ENCODE measurements at places on chromosomes 11 and 22.

- DNase-seq: no peak
Measured at GRCh38 chr22:31738566-31738965, 11.4 kb downstream of the PRR14L start.

GRCh38 chr11:76382209-76382608 lies 1.1 kb downstream of the GVQW3 start:
- DNase-seq: no peak

GRCh38 chr11:56852131-56852530 lies 103.6 kb upstream of the OR9G4 start:
- DNase-seq: no peak

- no peak for DNase-seq
Measured at GRCh38 chr11:122177238-122177637, 61.2 kb upstream of the BLID start.

- DNase-seq: peak; percentile 51
Measured at GRCh38 chr11:3939211-3939610, 83.7 kb downstream of the STIM1 start.

DNA sequence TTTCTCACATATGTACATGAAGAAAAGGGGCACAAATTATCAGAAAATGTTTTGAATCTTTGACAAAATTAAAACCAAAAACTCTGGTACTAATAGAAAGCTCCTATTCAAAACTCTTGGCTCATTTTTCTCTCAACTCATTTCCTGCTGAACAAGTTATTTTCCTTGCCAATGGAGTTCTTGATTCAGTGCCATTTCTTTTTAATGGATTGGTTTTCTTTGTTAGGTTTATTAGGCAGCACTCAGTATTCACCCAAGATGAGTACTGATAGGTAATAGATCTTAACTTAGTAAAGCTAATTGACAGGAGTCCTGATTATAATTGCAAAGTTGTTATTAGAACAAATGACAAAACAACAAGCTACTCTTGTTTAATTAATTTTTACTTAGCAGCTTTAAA lies 279.4 kb upstream of the PDGFD start:
- DNase-seq: no peak

GRCh38 chr11:70466154-70466553 lies 67.8 kb downstream of the CTTN start:
- DNase-seq: peak; percentile 9

Data from HS-27A (cell line).